ENCODE measurements at places on chromosomes 6 and 20.

DNA sequence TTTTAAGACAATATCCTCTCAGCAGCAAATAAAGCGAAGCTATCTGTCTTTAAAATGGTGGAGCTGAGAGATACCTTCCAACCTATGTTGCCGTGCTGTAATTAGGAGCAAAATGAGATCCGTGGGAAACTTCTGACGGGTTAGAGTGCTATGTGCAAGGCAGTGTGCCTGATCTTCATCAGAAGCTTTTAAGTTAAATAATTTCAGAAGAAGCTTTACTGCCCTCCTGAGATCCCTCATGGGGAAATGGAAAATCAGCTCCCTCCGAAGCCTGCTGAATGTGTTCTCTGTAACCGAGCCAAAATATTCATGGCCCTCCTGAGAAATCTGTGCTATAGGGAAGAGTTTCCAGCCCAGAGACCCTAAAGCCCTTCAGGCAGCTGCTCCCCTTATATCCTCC is 43.7 kb upstream of the TBC1D7 start:
- DNase-seq, result no peak

GRCh38 chr6:28775405-28776129 is 148.2 kb downstream of the TRIM27 start:
- DNase-seq, result no peak

- no peak for DNase-seq
Measured at GRCh38 chr6:51934098-51934497, 153.3 kb downstream of the PKHD1 start.

- DNase-seq, result no peak
Measured at GRCh38 chr20:14672066-14672465, 334.7 kb upstream of the FLRT3 start.

- no peak for DNase-seq
Measured at GRCh38 chr6:163192591-163192990, 221.9 kb upstream of the QKI start.
